ENCODE measurements at places on chromosomes 2 and 18. TPM values are rescaled to one million over a fixed set of nuclear protein-coding genes. Genes with fewer than 3 reads are reported as not detected.

The ASNSD1 gene
- total RNA-seq = 48.0 TPM

The MDH1B gene
- under 0.01 TPM for total RNA-seq

The PSMA8 gene
- total RNA-seq = not detected

The ABCB11 gene
- total RNA-seq = not detected

The ARID5A gene
- 9.7 TPM for total RNA-seq

The APCDD1 gene
- not detected for total RNA-seq

The ACTR1B gene
- total RNA-seq = 63.9 TPM

The ARHGAP15 gene
- not detected for total RNA-seq

The CNPPD1 gene
- total RNA-seq = 26.4 TPM

The CCDC138 gene
- 5.0 TPM for total RNA-seq

The CHRNA1 gene
- 0.40 TPM for total RNA-seq

The COBLL1 gene
- 4.2 TPM for total RNA-seq

The TIMM21 gene
- total RNA-seq = 18.3 TPM

The CNTNAP5 gene
- total RNA-seq = not detected

The TGOLN2 gene
- 62.7 TPM for total RNA-seq

The PLCD4 gene
- total RNA-seq = 0.40 TPM

The WNT10A gene
- total RNA-seq = not detected

The BBS5 gene
- total RNA-seq = 1.3 TPM

The GULP1 gene
- 2.4 TPM for total RNA-seq

The ABCG5 gene
- not detected for total RNA-seq

The DAPL1 gene
- not detected for total RNA-seq

The DRC1 gene
- not detected for total RNA-seq

The DES gene
- total RNA-seq = not detected

The GALR1 gene
- total RNA-seq = not detected

The CD28 gene
- 0.20 TPM for total RNA-seq

The GLB1L gene
- total RNA-seq = 4.4 TPM

The PARD3B gene
- total RNA-seq = 10.9 TPM

The DUSP2 gene
- total RNA-seq = 0.99 TPM

The MYL1 gene
- not detected for total RNA-seq

The IL1RL2 gene
- total RNA-seq = 0.20 TPM

The POTEJ gene
- 0.60 TPM for total RNA-seq

The HSPE1 gene
- total RNA-seq = 57.1 TPM

The GPAT2 gene
- total RNA-seq = 4.6 TPM

The TLX2 gene
- total RNA-seq = not detected

The SERPINB7 gene
- 0.22 TPM for total RNA-seq

The HOXD10 gene
- 4.4 TPM for total RNA-seq

The SERPINB10 gene
- not detected for total RNA-seq
